ENCODE measurements at places on chromosomes 5 and 9.

DNA sequence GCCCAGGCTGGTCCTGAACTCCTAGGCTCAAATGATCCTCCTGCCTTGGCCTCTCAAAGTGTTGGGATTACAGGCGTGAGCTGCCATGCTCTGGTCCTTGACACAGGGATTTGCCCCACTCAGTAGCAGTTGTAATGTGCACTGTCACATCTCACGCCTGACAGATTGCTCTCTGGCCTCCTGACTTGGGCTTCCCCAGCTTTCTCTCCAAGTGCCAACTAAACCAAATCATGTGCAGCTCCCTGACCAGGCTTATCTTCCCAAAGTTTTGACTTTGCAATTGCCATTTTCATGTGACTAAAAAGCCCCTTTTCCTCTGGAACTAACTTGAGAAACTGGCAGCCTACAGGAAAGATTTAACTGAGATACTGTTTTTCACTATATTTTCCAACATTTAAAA lies 10.7 kb downstream of the RPL26L1 start:
- DNase-seq: no peak

DNA sequence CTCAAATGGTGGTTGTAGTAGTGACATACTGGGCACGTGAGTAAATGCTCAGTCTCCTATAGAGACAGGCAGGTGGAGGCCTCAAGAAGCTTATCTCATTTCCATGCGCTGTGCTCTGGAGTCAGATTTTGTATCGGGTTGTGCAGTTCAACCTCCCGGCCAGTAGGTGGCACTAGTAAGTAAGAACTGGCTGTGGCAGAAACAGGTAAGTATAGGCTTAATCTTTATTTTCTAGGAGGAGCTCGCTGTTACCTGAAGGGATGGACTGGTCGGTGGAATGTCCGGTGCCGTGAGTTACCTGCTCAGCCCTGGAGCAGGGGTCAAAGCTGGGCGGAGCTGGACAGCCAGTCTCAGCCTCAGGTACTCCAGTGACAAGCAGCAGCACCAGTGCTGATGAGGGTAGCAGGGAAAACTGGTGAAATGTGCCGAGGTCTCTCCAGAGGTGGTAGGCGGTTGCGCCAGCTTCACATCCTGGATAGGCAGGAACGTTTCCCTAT lies 880.1 kb upstream of the SEMA6A start:
- DNase-seq: peak; percentile 54

GRCh38 chr5:38725371-38725865 lies 120.4 kb upstream of the OSMR start:
- no peak for DNase-seq

DNA sequence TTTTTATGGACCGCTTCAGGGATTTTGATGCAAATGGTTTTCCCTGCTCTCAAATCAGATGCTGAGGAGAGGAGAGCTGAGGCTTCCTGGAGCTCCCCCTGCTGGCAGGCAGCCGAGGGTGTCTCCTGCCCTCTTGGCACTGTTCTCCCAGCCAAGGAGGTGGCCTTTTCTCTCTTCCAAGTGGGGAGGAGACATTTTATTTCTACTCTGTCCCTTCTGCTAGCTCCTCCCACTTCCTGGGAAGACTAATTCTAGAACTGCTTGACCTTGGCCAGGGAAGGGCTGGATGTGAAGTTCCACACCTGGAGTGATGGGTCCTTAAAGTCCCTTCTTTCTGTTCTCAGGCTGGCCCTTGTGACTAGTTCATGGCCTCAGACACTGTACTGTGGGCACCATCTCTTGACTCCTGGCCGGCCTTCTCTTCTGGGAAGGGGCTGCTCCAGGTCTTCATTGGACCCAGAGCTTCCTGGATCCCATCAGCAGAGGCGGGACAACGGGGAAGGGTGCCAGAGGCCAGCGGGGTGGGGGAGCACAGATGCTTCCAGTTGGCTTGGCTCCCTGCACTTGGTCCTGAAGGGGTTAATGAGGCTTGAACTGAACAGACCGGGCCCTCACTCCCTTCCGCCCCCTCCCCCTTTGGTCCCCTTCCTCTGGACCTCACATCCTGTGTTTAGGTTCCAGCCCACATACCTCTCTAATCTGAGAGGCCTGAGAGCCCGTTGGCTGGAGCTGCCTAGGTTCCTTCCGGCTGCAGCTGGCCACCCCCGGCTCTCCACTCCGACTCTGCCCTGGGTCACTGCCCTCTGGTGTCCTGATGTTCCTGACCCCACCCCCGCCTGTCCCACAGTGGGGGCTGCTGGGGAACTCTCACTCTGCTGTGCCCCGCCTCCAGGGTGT lies 32.1 kb downstream of the PTPA start:
- peak; percentile 70 for DNase-seq

GRCh38 chr5:92378966-92379611 lies 996.0 kb upstream of the ARRDC3 start:
- no peak for DNase-seq

- no peak for DNase-seq
Observed at GRCh38 chr9:104903609-104904008, 24.3 kb downstream of the ABCA1 start.

- peak; percentile 75 for DNase-seq
Observed at GRCh38 chr5:176543428-176544182, 5.5 kb upstream of the CDHR2 start.

- DNase-seq: no peak
Observed at GRCh38 chr5:85784746-85785145, 833.0 kb upstream of the COX7C start.

DNA sequence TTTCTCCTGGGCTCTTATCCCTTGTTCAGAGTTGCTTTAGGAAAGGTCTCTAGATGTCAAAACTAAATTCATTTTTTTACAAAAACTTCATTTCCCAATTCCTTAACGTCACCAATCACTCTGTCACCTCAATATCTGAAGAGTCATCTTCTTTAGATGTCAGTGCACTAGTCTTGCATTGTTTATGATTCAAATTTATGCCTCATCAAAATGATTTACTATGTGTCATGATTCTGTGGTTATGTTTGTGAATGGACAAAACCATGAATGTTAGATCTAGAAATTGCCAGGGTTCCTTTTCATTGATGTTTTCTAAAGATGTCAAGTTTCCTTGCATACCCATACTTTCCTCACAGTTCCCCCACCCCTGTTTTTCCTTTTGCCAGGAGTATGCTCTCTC lies 21.5 kb downstream of the CWC27 start:
- no peak for DNase-seq

DNA sequence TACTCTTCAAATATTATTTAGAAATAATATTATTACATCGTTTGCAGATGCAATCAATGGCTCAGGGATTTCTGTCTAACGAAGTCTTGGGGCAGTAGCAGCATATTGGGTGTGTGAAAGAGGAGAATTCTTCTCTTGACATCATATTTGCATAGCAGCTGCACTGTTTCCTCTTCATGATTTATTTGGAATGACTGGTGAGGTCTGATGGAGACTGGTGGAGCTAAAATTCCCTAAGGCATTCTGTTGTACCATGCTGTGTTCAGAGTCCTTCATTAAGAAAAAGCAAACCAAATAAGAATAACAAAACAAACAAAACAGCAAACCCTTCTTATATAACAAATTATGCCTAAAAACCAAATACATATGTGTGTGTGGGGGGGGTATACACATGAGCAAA lies 177.6 kb downstream of the DIRAS2 start:
- no peak for DNase-seq

DNA sequence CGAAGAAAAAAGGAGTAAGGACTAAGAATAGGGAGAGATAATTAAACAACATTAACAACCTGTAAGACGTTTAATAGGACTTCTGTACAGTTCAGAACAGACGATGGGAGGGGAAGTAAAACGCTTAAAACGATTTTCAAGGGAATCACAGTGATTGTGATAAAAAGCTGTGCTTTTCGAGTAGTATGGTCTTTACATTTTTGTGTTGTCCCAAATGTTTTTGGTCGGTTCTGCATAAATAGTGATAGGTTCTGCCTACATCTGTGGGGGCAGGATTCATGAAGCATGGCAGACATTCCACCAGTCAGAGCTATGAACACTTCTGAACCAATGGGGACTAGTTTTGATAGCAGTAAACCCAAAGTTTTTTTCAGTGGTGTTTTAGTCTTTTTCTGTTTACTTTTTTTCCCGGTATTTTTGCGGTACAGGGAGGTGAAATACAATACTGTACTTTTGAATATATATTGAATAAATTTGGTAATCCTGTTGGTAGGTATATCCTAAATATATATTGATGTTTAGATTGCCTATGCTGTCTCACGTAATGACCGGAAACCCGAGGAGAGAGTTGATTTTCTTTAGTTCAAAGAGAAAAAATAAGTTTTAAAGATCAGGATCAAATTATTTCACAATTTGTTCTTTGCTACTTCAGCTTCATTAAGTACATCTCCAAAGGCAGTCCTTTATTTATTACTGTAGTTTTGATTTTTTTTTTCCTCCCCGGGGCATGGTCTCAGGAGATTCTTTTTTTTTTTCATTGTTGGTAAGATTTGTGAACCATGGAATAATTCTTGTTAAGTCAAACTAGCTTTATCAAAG lies 1.3 kb downstream of the ERBIN start:
- peak; percentile 58 for DNase-seq

DNA sequence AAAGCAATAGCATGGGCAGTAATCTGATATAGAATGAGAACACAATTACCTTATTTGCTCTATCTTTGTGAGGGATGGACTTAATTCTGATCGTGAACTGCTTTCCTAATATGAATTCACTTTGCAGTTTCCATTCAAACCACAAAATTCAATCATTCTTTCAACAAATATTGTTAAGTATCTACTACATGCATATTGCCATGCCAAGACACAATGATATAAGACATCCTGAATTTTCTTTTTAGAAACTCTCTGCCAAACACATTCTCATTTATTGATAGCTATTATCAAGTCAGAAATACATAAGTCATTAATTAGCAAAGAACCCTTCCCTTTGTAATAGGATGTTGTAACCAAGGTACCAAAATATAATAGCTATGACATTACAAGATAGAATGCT lies 121.6 kb upstream of the TARS1 start:
- no peak for DNase-seq

DNA sequence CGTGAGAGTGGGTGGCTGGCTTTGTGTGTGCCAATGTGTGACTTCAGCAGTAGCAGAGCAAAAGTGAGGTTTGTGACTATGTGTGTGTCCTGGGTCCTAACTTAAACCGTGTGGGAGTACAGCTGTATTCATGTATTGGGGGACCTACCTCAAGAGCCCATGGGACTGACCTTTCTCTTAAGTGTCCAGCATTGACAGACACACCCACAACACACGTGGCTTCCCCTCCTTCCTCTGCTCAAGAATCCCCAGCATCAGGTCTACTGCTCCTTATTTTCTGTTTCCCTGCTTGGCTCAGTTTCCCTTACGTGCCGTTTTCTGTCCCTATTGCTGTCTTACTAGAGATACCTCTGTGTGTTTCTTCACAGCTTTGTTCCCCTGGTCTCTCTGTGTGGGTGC lies 616 bp downstream of the IL11RA start:
- DNase-seq: no peak

GRCh38 chr5:123610665-123611405 lies 98.9 kb downstream of the CSNK1G3 start:
- DNase-seq: peak; percentile 68

DNA sequence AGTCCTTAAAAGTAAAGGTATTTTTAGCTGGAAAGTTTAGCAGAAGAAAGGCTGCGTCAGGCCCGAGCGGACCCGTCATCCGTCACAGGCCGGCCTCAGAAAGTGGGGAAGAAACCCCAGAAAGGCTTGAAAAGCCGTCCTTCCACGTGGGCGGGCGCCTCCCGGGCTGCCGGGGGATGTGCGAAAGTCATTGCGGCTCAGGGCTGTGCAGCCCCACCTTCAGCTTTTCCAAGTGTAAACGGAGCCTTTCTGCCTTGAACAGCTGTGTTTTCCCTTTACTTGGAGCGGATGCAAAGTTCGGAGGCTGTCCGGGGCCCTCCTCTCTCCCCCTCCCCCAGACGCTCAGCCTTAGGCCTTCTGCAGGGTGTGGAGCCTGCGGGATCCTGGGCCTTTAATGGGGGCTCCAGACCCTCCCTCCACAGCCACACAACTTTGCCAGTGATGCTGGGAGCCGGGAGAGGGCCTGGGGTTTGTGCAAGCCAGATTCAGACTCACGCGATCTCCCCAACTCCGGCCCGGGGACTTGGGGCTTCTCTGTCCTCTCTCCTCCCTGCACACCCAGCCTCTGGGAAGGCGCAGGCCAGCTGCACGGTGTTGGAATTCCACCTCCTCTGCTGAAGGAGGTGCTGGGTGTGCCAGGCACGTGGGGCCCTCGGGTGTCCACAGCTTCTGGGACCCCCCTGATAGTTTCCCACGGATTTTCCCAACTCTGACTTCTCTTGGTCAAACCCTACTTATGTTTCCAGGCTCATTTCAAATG lies 95.5 kb upstream of the RAPGEF1 start:
- no peak for DNase-seq

DNA sequence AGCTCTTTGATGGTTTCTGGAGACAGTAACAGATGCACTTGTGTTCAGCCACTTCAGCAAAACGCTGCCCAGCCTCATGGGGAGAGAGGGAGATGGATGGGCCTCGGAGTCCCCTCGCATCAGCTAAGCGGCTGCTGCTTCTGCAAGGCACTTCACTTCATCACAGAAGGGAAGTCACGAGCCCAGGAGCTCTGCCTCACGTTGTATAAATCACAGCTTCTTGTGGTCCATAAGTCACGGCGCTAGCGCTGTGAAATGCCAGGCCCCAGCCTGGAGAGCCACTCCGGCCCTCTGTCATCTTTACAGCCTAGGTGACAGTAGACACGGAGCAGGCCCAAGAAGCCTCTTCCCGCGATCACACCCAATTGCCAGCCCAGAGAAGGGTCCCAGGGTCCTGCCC lies 23.4 kb downstream of the DBH start:
- DNase-seq: no peak

DNA sequence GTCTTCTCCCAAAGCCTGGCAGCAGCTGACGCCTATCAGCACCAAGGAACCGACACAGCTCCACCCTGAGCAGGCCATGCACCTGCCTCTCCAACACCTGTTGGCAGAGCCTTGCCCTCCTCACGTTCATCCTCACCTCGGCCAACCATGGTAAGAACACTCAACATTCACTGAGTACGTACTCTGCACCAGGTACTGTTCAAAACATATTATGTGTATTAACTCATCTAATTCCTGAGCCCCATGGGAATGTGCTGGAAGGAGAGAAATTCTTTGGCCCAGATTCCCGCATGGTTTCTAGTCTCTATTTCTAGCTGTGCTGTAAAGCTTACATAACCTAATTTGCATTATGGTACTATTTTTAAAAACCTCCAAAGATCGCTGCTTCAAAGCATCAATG lies 86.1 kb downstream of the GPR21 start:
- no peak for DNase-seq

GRCh38 chr5:36013182-36013581 lies 22.0 kb upstream of the UGT3A1 start:
- DNase-seq: no peak

GRCh38 chr5:168879929-168880328 lies 300.8 kb upstream of the PANK3 start:
- DNase-seq: no peak

DNA sequence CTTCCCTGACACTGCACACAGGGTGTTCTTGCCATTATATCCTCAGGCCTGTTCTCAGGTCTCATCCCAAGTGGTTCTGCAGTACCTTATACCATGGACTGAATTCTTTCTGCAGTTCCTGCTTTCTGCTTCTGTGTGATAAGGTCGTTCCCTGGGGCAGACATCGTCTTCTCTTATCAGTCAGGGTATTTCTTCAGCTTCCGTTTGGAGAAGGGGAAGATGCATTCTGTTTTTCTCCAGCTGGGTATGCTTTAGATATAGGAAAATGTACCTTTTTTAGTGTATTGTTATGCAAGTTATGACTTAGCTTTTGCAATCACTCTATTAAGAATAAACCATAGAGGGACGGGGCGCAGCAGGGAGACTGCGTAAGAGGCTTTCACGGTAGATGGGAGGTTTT lies 31.1 kb downstream of the RALGPS1 start:
- DNase-seq: no peak
